ENCODE measurements at places on chromosomes 11 and 22.

GRCh38 chr11:84497981-84498411 lies 1129.1 kb downstream of the DLG2 start:
- DNase-seq = no peak

- no peak for DNase-seq
Measured at GRCh38 chr11:94731880-94732601, 36.1 kb upstream of the AMOTL1 start.

GRCh38 chr11:112255067-112255720 lies 5.5 kb downstream of the PLET1 start:
- DNase-seq = no peak

- no peak for DNase-seq
Measured at GRCh38 chr11:113881856-113882255, 6.5 kb upstream of the USP28 start.

- DNase-seq = no peak
Measured at GRCh38 chr11:92857407-92857806, 112.0 kb upstream of the MTNR1B start.

DNA sequence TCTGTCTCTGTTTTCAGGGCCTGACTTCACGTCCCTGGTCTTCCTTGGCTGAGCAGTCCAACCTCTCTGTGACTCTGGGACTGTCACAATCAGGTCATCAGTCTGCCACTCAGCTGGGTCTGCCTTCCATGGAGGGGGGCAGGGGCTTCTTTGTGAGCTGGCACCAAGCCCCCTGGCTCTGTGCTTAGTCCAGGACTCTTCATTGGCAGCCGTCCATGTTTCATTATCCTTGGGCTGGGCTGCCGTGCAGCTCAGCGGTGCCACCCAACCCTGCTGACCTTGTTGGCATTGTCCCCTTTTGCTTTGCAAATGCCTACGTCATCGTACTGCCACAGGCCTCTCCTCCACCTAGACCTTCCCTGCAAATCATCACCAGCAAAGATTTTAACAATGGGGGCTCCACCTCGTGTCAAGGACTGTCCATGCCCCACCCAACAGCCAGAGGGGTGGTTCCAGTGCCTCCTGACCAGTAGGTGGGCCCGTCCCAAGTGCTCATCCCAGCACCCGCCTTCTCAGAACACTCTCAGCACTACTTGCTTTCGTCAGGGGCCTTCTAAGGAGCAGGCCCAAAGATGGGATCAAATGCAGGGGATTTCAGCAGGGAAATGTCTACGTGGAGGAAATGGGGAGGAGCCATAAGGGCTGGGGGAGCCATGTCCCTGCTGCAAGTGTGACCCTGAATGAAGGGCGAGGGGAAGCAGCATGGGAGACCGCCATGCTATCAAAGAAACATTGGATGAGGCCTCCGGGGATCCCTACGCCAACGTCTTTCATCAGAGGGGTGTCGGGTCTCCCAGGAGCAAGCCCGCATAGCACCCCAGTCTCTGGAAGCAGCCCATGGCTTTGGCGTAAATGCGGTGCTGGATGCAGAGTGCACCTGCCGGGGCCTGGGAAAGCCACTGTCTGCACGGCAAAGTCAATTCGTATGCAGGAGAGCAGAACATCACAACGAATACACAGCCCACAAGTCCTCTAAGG lies 18.2 kb downstream of the KRTAP5-6 start:
- DNase-seq = no peak

GRCh38 chr11:128342511-128343134 lies 244.7 kb downstream of the ETS1 start:
- DNase-seq = no peak

DNA sequence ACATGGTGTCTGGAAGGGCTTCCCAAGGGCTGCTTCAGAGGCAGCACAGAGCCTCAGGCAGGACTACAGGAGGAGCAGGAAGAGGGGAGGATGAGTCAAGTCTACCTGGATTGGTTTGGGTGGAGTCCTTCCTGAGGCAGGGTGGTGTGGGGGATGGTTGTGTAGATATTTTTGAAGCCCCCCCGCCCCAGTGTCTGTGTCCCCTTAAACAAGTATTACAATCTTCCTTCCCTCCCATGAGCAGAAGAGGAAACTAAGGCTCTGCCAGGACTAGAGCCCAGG lies 34.7 kb upstream of the FCHSD2 start:
- no peak for DNase-seq

DNA sequence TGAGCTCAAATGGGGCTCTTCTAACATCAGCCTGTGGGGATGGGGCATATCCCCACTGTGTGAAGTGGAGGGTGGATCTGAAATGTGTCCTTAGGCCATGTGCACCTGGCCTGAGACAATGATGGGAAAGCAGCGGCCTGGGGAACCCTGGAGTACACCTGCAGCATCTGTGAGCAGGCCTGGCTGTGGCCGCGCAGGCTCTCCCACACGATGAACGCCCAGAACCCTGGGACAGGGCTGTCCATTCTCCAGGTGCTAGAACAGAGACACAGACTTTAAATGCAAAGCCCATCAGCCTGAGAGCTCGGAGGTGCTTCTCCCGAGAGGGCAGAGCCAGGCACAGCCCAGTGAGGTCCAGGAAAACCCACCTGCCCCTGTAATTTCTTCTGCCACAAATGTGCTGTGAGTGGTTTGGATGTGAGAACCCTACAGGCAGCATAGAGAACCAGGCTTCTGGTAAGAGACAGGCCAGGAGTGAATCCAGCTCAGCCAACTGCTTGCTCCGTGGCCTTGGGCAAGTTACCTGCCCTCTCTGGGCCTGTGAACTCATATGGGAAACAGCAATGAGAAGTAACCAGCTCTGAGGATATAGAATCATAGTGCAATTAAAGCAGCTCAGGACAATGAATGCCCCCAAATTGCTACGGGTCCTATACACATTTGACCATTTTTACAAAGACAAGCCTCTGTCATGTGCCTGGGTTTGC lies 167.9 kb downstream of the SHANK2 start:
- no peak for DNase-seq

- DNase-seq = no peak
Measured at GRCh38 chr11:92758241-92758780, 211.1 kb upstream of the MTNR1B start.

- DNase-seq = no peak
Measured at GRCh38 chr11:60129853-60130252, 41.4 kb downstream of the MS4A2 start.

- DNase-seq = peak; percentile 11
Measured at GRCh38 chr22:47630741-47631534, 868.5 kb downstream of the TBC1D22A start.

- DNase-seq = no peak
Measured at GRCh38 chr11:120346233-120346632, 10.0 kb downstream of the ARHGEF12 start.

DNA sequence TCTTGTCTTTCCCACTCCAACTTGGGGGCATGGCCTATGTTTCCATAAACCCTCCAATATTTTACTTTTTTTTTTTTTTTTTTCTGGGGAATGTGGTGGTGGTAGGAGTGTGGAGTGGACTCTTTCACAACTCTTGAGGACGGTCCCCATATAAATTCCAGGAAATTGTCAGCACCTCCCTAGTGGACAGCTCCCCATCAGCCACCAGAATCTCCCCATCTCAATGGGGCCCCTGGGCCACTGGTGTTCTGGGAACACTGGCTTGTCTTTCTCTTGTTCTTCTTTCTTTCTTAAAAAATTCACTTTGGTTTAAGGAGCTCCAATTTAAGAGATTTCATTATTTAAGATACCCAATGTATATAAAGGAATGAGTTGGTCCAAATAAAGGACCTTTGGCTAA lies 74.1 kb downstream of the ADM start:
- DNase-seq = no peak

- DNase-seq = no peak
Measured at GRCh38 chr11:40140560-40140959, 1318.9 kb downstream of the LRRC4C start.

DNA sequence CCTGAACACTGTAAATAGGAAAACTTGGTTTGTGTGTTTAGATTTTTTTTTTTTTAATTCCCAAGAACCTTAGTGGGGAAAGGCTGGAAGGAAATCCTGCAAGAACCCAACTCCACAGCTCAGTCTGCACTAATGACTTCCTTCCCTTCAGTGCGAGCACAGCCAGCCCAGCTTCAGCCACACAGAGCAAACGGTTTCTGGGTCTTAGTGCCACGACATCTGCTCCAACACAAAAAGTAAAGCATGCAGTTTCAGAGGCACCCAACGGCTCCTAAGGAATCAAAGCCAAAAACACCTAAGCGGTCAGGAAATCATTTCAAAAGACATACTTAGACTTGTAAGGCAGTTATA lies 236.1 kb downstream of the TTC28 start:
- DNase-seq = peak; percentile 30

DNA sequence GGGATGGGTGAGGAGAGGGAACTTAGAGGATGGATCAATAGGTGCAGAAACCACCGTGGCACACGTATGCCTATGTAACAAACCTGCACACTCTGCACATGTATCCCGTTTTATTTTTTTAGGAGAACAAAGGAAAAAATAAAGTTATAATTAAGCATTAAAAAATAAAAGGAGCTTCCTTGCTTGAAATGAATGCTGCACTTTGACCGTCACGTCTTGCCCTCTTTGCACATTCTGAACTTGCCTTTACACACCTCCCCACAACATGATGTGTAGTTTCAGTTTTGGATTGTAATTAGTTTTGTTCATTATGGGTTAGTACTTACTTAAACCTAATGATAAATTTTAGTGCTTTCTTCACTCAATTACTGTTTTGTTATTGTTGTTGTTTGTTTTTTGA lies 3.1 kb upstream of the CSRP3 start:
- no peak for DNase-seq

DNA sequence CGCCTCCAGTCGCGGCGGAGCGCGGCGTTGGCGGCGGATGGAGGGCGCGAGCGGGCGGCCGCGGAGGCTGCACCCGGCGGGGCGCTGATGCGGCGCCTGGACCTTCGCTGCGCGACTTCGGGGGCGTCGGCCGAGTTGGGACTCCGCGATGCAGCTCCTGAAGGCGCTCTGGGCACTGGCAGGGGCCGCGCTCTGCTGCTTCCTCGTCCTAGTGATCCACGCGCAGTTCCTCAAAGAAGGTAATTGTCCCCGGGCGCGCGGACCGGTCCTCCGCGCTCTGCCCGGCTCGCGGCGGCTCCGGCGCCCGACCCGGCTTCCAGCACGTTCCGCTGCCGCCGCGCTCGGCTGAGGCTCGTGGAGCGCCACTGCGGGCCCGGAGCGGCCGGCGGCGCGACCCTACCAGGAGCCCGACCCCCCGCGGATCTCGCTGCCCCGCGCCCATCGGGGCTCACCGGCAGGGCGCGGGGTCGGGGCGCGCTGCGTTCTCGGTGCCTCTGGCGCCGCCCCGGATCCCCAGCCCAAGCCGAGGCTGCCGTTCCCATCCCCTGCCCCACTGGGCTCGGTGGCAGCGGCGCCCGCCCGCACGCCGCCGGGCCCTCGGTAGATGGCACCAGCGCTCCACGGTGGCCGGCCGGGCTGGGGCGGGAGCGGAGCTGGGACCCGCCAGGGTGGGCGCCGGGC lies 1251.2 kb downstream of the BRD1 start:
- no peak for DNase-seq

- DNase-seq = no peak
Measured at GRCh38 chr11:68714060-68714856, 29.9 kb downstream of the GAL start.

GRCh38 chr11:96967616-96968015 lies 577.8 kb downstream of the JRKL start:
- no peak for DNase-seq

- no peak for DNase-seq
Measured at GRCh38 chr11:58505849-58506248, 2.1 kb downstream of the OR5B21 start.

GRCh38 chr11:76613901-76614300 lies 56.6 kb downstream of the LRRC32 start:
- DNase-seq = no peak

DNA sequence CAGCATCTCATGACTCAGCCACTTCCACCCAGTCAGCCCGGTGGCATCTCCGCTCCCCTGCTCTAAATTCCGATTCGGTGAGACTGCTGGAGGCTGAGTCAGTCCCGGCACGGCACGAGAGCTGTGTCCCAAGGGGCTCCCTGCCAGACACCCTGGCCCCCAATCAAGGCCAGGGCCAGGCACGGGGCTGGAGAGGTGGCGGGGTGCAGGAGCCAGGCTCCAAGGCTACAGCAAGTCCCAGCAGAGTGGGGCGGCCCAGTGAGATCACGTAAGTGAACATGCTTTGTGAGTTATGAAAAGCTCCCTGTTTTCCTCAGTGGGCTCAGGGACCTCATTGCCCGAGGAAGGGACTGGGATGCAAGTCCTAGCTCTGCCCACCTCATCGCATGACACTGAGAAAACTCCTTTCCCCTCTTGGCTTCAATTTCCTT lies 3.0 kb downstream of the C11orf68 start:
- DNase-seq = peak; percentile 95

- DNase-seq = no peak
Measured at GRCh38 chr22:35812600-35812999, 94.9 kb downstream of the APOL5 start.

- no peak for DNase-seq
Measured at GRCh38 chr11:6365659-6366058, 24.6 kb upstream of the SMPD1 start.

DNA sequence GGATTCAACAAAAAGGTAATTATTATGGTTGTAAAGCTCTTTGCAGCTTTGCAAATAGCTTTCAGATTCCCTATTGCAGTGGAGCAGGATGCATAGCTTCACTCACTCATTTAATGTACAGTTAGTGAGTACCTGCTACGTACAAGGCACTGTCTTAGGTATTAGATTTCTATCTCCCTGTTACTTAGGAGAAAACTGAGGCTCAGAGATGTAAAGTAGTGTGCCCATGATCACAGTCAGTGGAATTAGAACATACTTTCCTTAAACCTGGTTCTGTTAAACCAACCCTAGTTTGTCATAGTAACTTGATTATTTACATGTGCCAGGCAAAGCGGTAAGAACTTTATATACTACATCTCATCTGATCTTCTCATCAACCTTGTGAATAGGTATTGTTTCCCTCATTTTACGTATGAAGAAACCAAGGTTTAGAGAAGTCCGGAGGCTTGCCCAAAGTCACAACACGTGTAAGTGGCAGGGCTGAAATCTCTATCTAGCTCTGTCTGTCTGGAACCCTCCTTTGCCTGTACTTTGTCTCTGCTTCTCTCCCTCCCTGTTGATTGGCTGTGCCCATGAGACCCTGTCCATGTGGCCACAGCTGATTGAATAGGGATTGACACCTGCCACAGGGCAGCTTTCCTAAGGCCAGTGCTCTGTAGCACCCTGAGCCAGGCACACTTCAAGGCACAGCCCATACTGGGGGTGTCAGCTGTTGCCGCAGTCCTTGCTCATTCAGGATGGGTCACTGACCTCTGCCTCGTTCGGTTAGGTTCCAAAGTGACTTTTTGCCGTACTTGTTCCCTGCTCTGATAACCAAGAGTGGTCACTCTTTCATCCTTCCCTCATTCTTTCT lies 63.8 kb upstream of the PRSS23 start:
- no peak for DNase-seq

GRCh38 chr11:69828971-69829344 lies 9.7 kb upstream of the FGF3 start:
- no peak for DNase-seq

GRCh38 chr22:19183216-19183615 lies 4.7 kb upstream of the SLC25A1 start:
- DNase-seq = no peak

GRCh38 chr22:30804626-30805025 lies 110.0 kb downstream of the OSBP2 start:
- DNase-seq = no peak
